ENCODE measurements at places on chromosomes 16 and 17. TPM values are rescaled to one million over a fixed set of nuclear protein-coding genes. Genes with fewer than 3 reads are reported as not detected.

The PERCC1 gene
- total RNA-seq, result not detected

The KRTAP2-3 gene
- total RNA-seq, result not detected

The AOC2 gene
- total RNA-seq, result 0.67 TPM

The SP6 gene
- 3.6 TPM for total RNA-seq

The RNF112 gene
- total RNA-seq, result 2.8 TPM

The GID4 gene
- total RNA-seq, result 16.2 TPM

The MT1M gene
- 26.7 TPM for total RNA-seq

The GSG1L2 gene
- total RNA-seq, result not detected

The SPAG5 gene
- 0.81 TPM for total RNA-seq

The KRT27 gene
- not detected for total RNA-seq

The MT2A gene
- total RNA-seq, result 92.5 TPM

The AATK gene
- 15.4 TPM for total RNA-seq

The NOD2 gene
- total RNA-seq, result 0.74 TPM

- peak; percentile 87 for DNase-seq
These were observed 1.9 kb downstream of the PHF12 start for GRCh38 chr17:28949185-28950016.

DNA sequence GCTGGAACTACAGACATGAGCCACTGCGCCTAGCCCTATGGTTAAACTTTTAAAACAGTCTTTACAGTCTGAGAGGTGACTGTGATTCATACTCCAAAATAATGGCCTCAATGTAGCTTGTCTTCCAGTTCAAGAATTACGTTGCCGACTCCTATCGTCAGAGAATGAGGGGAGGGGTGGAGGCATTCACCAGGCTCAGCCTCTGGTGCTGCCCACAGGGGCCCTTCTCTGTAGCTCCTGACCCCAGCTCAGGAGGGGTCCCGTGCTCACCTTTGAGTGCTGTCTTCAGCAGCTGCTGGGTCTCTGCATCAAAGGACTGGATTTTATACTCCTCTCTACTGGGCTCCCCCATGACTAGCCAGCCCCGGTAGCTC lies 1.2 kb downstream of the MIF4GD start:
- no peak for DNase-seq

GRCh38 chr17:83186751-83187421 lies 107.5 kb downstream of the METRNL start:
- DNase-seq, result no peak

GRCh38 chr17:3796110-3796821 lies 4.7 kb downstream of the ITGAE start:
- no peak for DNase-seq

- DNase-seq, result no peak
These were observed 128.9 kb upstream of the PMFBP1 start for GRCh38 chr16:72300892-72301291.

DNA sequence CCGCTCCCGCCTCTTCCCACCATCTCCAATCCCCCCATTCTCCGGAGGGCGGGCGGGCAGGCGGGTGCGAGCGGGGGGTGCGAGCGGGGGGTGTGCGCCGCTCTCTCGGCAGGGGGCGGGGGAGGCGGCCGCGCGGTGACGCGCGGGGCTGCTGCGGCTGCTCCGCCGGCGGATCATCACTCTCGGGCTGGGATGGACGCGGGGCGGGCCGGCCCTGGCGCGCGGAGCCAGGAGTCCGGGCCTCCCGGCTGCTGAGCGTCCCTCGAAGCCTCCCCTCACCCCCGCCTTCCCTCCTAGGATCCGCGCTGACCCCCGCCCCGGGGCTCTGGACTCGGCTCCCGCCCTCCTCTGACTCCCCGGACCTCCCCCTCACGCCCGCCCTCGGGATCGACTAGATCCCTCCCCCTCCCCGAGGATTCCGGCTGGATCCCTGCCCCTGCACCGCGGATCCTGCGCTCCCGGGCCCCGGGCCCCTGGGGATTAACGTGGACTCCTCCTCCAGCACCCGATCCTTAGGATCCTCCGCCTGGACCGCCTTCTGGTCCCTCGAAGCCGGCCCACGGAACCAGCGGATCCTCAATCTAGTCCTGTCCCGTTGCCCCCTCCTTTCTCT lies 946 bp upstream of the TMEM256 start:
- DNase-seq, result peak; percentile 76

GRCh38 chr17:67248291-67248690 lies 3.3 kb upstream of the HELZ start:
- no peak for DNase-seq

DNA sequence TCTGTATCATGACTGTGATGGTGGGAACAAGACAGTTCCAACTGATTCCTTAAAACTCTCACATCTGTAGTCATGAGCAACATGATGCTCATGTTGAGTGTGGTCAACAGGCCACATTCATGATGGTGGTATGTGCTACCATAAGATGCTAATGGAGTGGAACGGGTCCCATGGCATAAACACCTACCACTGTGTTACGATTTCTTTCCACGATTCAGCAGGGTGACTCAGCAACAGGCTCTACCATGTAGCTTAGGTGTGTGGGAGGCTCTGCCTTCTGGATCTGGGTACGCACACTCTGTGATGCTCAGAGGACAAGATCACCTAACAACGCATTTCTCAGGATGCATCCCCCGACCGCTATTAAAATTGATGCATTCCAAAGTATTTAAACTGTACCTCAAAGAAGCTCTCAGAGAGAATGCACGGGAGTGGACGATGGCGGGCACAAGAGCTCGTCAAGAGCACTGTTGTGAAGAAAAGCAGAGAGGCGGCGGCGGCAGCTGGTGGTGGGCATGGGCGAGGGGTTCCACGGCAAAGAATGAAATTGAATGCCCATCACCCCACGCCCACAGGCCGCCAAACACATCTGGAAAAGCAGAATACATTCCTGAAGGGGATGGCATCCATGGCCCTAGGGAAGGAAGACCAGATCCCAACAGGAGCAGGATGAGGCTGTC lies 133.3 kb downstream of the ZNF778 start:
- no peak for DNase-seq

GRCh38 chr17:82560802-82561428 lies 41.4 kb downstream of the FOXK2 start:
- DNase-seq, result no peak

DNA sequence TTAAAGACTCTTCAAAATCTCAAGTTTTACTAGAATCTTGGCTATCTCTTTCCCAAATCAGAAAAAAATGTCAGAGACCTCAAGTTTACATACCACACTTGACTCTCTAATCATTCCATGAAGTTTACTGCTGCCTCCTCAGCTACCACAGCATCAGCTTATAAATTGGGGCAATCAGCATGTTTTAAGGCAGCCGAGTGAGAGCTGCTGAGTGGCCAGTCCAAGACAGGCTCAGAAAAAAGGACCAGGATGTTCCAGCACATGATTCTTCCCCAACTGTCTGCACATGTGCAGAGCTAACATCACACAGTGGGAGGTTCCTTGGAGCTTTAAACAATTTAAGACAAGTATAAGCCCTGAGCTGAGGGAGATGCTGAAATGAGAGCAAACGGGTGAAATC lies 140.6 kb upstream of the NUDT7 start:
- no peak for DNase-seq

- no peak for DNase-seq
These were observed 714 bp downstream of the TNS4 start for GRCh38 chr17:40500709-40501108.

- peak; percentile 22 for DNase-seq
These were observed 20.3 kb upstream of the FASN start for GRCh38 chr17:82118168-82118814.

GRCh38 chr16:4249530-4250308 lies 7.8 kb upstream of the SRL start:
- DNase-seq, result peak; percentile 2

DNA sequence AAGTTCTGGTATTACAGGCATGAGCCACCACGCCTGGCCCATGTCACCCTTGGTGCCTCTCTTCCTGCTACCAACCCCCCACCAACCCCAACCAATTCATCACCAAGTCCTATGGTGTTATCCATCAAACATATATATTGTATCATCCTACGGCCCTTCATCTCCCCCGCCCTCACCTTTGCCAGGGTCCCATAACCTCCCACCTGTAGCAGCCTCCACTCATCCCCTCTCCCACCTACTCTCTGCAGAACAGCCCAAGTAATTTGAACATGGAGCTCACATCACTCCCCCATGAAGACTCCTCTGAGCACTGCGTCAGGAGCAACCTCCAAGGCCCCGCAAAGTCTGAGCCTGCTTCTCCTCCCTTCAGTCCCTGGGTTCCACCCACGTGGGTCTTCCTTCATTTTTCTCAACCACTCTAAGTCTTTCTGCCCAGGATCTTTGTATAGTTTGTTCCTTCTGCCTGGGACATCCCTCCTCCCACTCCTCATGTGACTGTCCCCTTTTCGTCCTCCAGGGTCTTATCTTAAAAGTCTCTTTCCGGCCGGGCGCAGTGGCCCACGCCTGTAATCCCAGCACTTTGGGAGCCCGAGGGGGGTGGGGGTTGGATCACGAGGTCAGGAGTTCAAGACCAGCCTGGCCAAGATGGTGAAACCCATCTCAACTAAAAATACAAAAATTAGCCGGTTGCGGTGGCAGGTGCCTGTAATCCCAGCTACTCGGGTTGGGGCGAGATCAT lies 7.0 kb upstream of the HID1 start:
- DNase-seq, result no peak

DNA sequence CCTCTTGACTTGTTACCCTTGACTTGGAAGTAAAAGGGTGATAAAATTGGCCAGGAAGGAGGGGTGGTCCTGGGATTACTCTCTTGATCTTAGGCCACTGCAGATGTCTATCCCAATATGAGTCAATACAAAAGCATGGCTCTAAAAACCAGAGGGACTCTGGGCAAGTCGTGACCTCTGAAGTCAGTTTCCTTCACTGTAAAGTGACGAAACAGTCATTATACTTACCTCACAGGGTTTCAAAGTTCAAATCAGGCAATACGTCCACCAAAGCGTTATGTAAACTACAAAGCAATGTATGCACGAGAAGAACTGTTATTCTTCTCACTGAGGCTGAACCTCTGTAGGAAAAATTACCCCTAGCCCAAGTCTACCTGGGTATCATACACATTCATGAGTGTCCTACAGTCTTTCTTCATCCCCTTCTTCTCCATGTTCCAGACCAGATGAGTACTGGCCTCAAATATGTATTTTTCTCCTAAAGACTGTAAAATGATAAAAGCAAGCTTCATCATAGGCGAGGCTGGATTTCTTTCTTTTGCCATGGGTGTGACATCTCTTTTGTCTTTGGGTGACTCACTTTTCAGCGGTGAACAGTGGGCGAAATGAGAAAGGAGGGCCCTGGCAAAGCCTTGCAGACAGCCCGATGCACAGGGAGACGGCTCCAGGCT lies 34.5 kb upstream of the CLEC18B start:
- no peak for DNase-seq

GRCh38 chr16:79372503-79373184 lies 227.9 kb downstream of the MAF start:
- DNase-seq, result no peak

DNA sequence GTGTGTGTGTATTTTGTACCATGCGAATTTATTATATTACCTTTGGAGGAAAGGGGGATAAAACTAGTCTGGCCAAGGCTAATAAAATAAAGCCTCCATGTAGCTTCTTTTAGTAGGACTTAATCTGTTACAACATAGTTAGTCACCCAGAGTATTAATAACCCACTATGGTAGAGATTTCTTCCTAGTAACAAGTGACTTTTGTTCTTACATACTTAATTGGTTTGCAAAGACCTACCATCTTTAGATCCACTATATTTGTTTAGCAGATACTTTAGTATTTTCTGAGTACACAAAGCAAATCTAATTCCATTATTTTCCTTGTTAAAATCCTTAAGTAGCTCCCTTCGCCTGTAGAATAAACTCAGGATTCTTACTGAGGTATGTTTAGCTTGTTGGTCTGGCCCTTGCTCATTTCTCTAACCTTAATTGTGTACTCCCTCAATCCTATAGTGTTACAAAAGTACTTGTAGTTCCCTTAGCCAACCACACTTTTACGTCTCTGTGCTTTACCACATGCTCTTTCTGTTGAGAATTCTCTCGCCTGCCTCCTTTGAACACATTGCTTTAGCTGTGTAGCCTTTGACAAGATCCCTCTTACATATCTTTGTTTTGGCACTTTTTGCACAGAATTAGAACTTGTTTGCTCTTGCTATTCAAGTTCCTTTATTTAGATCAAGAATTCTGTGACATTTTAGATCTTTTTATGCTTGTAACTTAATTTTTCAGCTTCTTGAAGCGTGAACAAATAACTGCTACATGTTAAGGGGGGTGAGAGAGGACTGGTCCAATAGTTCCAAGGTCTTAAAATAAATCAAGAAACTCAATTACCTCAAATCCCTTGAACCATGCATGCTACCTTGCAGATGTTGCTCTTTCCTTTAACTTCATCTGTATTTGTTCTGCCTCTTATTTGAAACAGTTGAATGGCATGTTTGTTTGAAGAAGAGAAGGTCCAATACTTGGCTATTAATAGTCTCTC lies 23.8 kb downstream of the CLTC start:
- DNase-seq, result no peak

DNA sequence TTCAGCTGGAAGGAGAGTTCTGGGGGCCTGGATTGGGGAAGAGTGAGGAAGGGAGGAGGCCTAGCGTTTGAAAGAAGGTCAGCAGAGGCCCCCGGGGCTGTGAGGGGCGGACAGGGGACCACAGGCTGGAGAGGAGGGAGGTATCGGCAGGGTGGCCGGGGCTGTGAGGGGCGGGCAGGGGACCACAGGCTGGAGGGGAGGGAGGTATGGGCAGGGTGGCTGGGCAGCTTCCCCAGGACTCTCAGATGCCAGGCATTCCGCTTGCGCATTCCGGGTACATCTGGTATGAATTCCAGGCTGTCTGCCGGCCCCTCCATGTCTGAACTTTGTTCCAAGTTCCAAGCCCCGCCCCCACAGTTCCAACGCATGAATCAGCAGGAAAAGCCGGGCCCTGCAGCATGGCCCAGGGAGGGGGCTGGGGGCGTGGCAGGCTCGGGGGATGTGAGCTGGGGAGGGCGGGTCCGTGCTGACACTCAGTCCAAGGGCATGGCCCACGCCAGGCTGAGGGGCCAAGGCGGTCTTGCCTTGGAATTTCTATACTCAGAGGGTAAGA lies 4.3 kb upstream of the TLCD2 start:
- DNase-seq, result peak; percentile 99

DNA sequence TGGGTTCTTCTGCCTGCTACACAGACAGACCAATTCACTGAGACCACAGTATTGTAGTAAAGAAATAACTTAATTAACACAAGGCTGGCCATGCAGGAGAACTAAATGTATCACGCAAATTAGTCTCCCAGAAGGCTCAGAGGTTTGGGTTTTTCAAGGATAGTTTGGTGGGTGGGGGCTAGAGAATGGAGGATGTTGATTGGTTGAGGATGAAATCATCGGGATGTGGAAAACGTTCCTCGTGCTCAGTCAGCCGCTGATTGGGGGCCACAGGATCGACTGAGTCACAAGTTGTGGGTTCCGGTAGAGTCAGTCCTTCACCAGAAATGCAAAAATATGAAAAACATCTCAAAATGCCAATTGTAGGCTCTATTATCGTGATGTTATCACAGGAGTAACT lies 18.7 kb downstream of the RHOT1 start:
- DNase-seq, result no peak

Data from right cardiac atrium (tissue), 5 donors.